ENCODE measurements at places on chromosomes 12 and 14. TPM values are rescaled to one million over a fixed set of nuclear protein-coding genes. Genes with fewer than 3 reads are reported as not detected.

Gene ALDH2
- total RNA-seq, result 20.5 TPM

Gene GYS2
- not detected for total RNA-seq

Gene OR6S1
- not detected for total RNA-seq

Gene GTF2H3
- total RNA-seq, result 61.3 TPM

Gene LRRIQ1
- not detected for total RNA-seq
